ENCODE measurements at places on chromosomes 16 and 17.

- no peak for DNase-seq
These were observed 53.5 kb downstream of the TNFRSF13B start for GRCh38 chr17:16918443-16918842.

DNA sequence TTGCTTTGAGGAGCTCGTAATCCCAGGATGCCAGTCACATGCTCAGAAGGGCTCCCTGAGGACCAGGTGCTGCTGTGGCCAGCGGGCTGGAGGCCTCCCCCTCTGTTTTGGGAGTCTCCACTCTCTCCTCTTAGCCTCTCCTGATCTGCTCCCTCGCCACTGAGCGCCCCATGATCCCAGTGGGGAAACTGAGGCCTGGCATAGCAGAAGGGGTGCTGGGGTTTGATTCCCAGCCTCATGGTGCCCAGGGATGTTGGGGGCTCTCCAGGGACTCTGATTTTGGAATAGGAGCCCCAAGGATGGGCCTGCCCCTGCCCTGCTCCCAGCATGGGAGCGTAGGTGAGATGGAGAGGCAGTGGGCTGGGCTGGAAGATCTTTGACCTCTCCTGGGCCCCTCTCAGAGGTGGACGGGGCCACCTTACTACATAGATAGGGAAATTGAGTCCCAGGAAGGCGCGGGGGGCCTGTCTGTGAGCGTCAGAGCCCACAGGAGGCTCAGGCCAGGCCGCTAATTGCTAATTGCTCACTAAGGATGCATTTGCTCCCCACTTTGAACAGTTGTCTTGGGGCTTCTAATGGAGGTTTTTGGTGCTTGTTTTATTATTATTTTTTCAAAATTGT, 525 bp upstream of the ADCY7 start:
- no peak for DNase-seq

GRCh38 chr17:8186787-8187516, 3.0 kb downstream of the BORCS6 start:
- peak; percentile 95 for DNase-seq

DNA sequence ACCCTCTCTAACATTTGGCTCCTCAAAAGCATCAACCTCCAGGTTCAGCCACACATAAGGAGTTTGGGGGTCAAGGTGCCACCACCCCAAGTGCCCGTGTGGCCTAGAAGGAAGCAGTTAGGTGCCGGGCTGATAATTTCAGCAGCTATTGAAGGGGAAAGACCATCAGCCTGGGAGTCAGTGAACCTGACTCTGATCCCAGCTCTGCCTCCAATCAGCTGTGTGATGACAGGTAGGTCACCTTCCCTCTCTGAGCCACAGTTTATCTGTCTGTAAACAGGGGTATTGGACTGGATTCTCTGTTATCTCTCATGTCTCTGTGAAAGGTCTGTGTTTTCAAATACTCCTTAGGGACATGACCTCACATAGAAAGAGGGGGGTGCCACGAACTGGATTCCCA, 3.9 kb downstream of the CRHR1 start:
- DNase-seq = no peak

DNA sequence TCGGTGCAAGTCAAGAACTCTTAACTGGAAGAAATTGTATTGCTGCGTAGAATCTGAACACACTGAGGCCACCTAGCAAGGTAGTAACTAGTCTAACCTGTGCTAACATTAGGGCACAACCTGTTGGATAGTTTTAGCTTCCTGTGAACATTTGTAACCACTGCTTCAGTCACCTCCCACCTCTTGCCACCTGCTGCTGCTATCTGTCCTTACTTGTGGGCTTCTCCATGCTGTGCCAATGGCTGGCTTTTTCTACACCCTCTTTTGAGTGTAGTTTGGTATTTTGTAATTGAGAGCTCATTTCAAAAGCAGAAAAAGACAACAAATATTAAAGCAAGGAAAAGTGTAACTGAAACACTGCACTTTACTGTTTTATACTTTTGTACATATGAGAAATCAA, 7.7 kb upstream of the RASL10B start:
- DNase-seq = no peak

- DNase-seq = no peak
These were observed 302.2 kb downstream of the CNTNAP4 start for GRCh38 chr16:76579277-76579922.

DNA sequence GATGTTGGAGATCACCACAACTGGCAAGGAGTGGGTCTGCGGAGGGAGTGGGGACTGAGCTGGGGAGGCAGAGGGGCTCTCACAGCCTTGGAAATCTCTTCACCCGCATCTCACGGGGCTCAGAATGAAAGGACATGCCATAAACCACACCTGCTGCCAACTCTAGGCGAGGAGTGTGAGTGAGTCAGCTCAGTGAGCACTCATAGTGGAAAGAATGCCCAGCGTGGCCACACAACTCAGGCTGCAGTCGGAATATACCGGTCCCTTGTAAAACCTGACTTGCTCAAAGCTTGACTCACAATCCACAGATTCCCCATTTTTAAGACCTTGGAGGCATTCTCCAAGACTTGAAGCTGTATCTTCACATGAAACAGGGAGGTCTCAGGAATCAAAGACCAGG, 36.7 kb downstream of the STAT5A start:
- DNase-seq = no peak

Data from stimulated activated CD4-positive, alpha-beta T cell treated with anti-CD3 and anti-CD28 coated beads, Interleukin-4, amount 100 ng/mL, for 24 hours (primary cell).